ENCODE measurements at places on chromosomes 4 and X.

- DNase-seq, result no peak
Measured at GRCh38 chr4:156779774-156780173, 191.8 kb downstream of the PDGFC start.

GRCh38 chr4:7213807-7214206 lies 21.5 kb downstream of the SORCS2 start:
- DNase-seq, result no peak

- no peak for DNase-seq
Measured at GRCh38 chrX:136750364-136750763, 30.4 kb downstream of the ARHGEF6 start.

DNA sequence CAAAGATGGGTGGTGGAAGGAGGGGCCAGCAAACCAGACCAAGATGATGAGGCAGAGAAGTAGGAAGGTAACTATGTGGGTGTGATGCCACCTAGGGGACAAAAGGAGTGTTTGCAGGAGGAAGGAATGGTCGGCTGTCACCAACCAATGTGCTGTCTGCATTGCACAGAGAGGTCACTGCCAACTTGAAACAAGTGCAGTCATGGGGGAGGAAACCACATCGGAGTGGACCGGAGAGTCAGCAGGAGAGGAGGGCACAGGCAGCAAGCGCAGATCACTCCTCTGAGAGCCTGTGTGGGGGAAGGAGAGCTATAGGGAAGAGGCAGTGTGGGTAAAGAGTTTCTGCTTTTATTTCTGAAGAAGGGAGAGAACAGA lies 38.5 kb upstream of the FGFBP2 start:
- DNase-seq, result peak; percentile 23
